GM12878 (cell line): ENCODE measurements at places on chromosomes 1 and 21.

GRCh38 chr1:163227126-163227525, 24.4 kb upstream of the RGS5 start:
- no peak for DNase-seq

DNA sequence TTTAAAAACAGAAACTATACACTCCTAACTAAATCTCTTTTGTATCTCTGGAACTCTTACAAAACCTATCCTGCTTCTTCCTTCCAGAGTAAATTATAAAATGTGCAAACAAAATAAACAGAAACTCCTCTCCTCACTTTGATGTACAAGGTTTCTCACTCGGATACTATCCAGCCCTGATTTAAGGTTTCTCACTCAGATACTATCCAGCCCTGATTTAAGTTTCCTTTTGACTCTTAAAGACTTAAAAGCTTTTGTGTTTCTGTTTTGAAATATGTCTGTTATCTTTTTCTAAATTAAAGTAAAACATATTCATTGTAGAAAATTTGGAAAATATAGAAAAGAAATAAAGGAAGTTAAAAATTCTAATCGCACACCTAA, 132.5 kb downstream of the CRB1 start:
- no peak for DNase-seq

GRCh38 chr1:159011751-159012150, 2.0 kb downstream of the IFI16 start:
- DNase-seq, result no peak

- no peak for DNase-seq
Observed at GRCh38 chr1:109258481-109259466, 9.4 kb downstream of the CELSR2 start.

DNA sequence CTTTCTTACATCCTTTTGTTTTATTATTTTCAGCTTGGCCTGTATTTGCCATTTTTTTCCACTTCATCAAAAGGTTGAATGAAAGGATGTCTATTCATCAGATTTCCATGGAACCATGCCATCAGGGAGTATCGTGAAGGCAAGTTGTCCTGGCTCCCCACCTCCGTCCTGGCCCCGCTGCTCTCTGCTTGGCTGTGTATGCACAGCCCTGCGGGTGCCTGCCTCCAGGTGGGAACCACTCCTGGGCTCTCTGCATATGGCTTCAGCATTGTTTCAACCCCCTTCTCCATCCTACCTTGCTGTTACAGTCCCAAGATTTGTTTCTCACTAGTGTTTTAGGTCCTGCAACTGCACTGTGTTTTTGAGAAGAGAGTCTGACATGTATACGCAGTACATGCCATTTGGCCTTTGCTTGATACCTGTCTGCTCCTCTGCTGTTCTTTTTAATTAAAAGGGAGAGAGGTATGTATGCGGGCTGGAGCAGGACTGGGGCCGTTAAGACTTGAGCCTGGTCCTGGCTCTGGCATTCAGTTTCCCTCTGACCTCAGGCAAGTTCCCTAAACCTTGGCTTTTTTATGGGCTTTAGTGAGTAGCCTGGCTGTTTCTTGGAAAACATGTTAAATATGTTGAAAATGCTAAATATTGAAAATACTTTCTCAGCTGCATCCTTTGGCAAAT, 69.9 kb upstream of the GCLM start:
- no peak for DNase-seq

- DNase-seq, result no peak
Observed at GRCh38 chr21:45575993-45576837, 34.0 kb upstream of the SLC19A1 start.

- DNase-seq, result no peak
Observed at GRCh38 chr1:106366627-106367319, 689.7 kb upstream of the PRMT6 start.

GRCh38 chr1:1069056-1069710, 4.9 kb downstream of the RNF223 start:
- DNase-seq, result peak; percentile 40

DNA sequence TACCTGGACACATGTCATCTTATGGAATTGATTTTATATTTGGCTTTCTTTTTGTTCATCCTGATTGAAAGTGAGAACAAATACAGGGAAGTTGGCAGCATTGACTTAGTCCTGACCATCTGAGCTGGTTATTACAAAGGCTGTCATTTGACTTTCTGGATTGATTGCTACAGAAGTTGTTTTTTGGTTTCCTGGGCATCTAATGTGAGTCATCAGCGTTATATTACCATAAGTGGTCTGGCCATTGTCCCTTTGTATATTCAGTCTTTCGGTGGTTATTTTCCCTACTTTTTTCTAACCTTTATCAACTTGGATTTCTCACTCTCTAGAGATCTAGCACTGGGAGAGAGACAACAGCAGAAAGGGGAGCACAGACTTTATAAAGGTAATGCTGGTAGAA, 1646.5 kb downstream of the MRPL39 start:
- no peak for DNase-seq

- DNase-seq, result no peak
Observed at GRCh38 chr1:44059664-44060355, 28.5 kb upstream of the SLC6A9 start.

DNA sequence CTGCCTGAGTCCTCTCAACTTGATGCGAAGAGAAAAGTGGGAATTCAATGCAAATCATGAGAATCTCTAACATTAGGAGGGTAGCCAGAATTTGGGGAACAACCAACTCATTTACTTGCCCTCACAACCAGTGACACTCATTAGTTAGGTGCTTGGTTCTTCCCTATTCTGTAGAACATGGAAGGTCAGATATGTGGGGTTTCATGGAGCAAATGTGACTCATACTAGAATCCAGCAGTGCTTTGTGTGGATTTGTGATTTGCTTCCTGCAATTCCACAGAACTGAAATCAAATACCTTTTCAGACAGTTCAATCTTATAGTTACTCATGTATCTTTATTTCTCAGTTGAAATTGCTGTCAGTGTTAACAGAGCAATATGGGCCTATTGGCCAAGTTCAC, 6.9 kb upstream of the ETV3 start:
- DNase-seq, result no peak

- DNase-seq, result no peak
Observed at GRCh38 chr1:161106431-161106830, 8.3 kb downstream of the KLHDC9 start.
